ENCODE measurements at places on chromosomes 16 and 17. TPM values are rescaled to one million over a fixed set of nuclear protein-coding genes. Genes with fewer than 3 reads are reported as not detected.

The KRTAP29-1 gene
- polyA plus RNA-seq, result not detected

The HES7 gene
- 1.5 TPM for polyA plus RNA-seq

The STARD3 gene
- polyA plus RNA-seq, result 46.1 TPM

The ABCA3 gene
- polyA plus RNA-seq, result 4.9 TPM

The RNU2-1 gene
- not detected for polyA plus RNA-seq

The NR1D1 gene
- 24.4 TPM for polyA plus RNA-seq

The ZG16 gene
- polyA plus RNA-seq, result 0.01 TPM

The TMEM92 gene
- polyA plus RNA-seq, result not detected

The TP53TG3F gene
- not detected for polyA plus RNA-seq

The CCDC102A gene
- polyA plus RNA-seq, result 5.9 TPM

The KCNJ18 gene
- not detected for polyA plus RNA-seq

The LRRC37A3 gene
- 1.0 TPM for polyA plus RNA-seq

The CYGB gene
- 57.7 TPM for polyA plus RNA-seq

The CIBAR2 gene
- polyA plus RNA-seq, result not detected

The KCNH6 gene
- not detected for polyA plus RNA-seq

The UTS2R gene
- polyA plus RNA-seq, result not detected

The KRT12 gene
- polyA plus RNA-seq, result not detected

The CAPNS2 gene
- polyA plus RNA-seq, result not detected

The UBALD1 gene
- 39.4 TPM for polyA plus RNA-seq

The GH2 gene
- not detected for polyA plus RNA-seq

The CNEP1R1 gene
- polyA plus RNA-seq, result 9.7 TPM

The SLC6A4 gene
- 0.29 TPM for polyA plus RNA-seq

The UNC45B gene
- polyA plus RNA-seq, result 27.8 TPM

The CACNA1G gene
- polyA plus RNA-seq, result 0.22 TPM

The HCFC1R1 gene
- polyA plus RNA-seq, result 370 TPM

The SEPTIN1 gene
- polyA plus RNA-seq, result 3.4 TPM

The CCDC200 gene
- not detected for polyA plus RNA-seq

The SLC38A8 gene
- polyA plus RNA-seq, result not detected

The CD300E gene
- 0.91 TPM for polyA plus RNA-seq

The CDH5 gene
- 39.4 TPM for polyA plus RNA-seq

The C1QTNF8 gene
- not detected for polyA plus RNA-seq

The GOSR2 gene
- polyA plus RNA-seq, result 44.4 TPM

The NAGS gene
- polyA plus RNA-seq, result 0.37 TPM

The CES4A gene
- polyA plus RNA-seq, result 12.3 TPM

The AATK gene
- 6.5 TPM for polyA plus RNA-seq

The MYH3 gene
- polyA plus RNA-seq, result 1.4 TPM

The ADAD2 gene
- polyA plus RNA-seq, result 5.9 TPM

The TEKT5 gene
- not detected for polyA plus RNA-seq

The LPO gene
- not detected for polyA plus RNA-seq

The CES5A gene
- polyA plus RNA-seq, result not detected

The FBXO47 gene
- not detected for polyA plus RNA-seq

The KRT25 gene
- polyA plus RNA-seq, result not detected

The CRAMP1 gene
- 3.2 TPM for polyA plus RNA-seq

The SLC7A6 gene
- 85.6 TPM for polyA plus RNA-seq

The ZBTB4 gene
- polyA plus RNA-seq, result 34.2 TPM

The SNRNP25 gene
- 109 TPM for polyA plus RNA-seq

The CDK5RAP3 gene
- polyA plus RNA-seq, result 143 TPM

The TOX3 gene
- not detected for polyA plus RNA-seq

The KLHL10 gene
- polyA plus RNA-seq, result not detected

The SLC9A5 gene
- 1.5 TPM for polyA plus RNA-seq

The EFTUD2 gene
- polyA plus RNA-seq, result 54.5 TPM

The SLC12A3 gene
- not detected for polyA plus RNA-seq

The FAM171A2 gene
- 0.29 TPM for polyA plus RNA-seq

The SCGB1C2 gene
- polyA plus RNA-seq, result not detected

All from heart right ventricle (tissue), 16 donors.